ENCODE measurements at places on chromosomes 7 and 10.

GRCh38 chr10:61785473-61786105 lies 115.9 kb upstream of the ARID5B start:
- DNase-seq: no peak

DNA sequence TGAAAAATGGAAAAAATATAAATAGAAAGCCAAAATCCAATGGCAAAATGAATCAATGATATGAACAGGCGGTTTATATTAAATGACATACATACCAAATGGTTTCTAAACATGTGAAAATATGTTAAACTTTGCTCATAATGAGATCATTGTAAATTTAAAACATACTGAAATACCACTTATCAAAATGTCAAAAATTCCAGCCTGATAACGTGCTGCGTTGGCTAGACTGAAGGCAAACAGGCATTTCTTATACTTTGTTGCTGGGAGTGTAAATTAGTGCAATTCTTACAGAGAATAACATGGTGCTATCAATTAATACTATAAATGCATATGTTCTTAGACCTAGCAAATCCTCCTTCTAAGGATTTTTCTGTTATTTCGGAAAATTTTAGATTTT lies 225.8 kb upstream of the FAM3C start:
- DNase-seq: no peak

DNA sequence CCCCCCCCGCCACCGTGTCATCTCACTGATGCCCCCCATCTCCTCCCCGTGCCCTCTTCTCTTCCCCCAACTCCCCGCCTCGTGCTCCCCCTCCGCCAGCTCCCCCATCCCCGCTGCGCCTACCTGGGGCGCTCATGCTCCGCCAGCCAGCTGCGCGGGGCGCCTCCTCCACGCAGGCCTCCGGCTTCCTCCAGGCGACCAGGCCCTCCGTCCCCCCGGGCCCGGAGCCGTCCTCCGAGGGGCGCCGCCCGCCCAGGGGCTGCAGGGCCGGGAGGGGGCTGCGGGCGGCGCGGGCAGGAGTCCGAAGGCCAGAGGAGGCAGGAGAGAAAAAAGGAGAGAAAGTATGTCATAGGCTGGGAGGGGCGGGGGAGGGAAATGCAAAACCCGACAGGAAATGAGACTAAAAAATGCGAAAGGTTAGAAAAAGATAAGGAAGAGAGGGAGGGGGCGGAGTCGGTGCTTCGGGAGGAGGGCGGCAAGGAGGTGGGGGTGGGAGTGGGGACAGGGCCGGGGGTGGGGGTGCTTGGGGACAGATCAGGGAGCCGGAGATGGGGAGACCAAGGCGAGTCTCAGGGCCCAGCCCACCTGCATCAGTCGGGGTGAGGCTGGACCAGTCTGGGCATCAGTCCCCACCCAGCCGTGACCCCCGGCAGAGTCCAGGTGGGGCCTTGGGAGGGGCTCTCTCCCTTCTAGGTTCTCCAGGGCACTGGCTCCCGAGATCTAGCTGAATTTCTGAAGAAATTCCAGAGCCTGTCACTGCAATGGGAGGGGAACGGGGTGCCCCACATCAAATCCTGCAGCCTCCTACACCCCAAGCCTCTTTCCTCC lies at the start of gene CARD11:
CARD11 (minus strand) TSS at position 324 of the 828 bp plus-strand sequence. CDS start 85,361 bp downstream, outside the sequence.
- peak; percentile 63 for DNase-seq

GRCh38 chr10:785861-786214 lies 96.4 kb upstream of the DIP2C start:
- no peak for DNase-seq

GRCh38 chr7:132783824-132784223 lies 207.6 kb upstream of the PLXNA4 start:
- no peak for DNase-seq

DNA sequence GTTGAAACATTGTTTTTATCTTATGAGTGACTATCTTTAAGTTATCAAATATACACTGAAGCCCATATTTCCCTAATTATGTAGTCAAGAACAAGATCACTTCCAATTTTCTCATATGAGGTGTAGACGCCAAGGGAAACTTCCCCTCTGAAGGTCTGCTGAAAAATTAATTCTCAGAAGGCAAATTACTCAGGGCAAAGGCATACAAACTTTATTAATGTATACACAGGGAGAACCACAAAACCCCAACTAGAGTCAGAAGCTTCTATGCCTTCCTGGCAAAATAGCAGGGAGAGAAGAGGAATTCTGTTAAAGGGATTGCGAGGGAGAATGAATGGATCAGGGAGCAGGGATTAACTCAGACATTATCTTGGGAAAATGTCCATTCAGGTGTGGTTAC lies 83.4 kb downstream of the DOCK4 start:
- no peak for DNase-seq

DNA sequence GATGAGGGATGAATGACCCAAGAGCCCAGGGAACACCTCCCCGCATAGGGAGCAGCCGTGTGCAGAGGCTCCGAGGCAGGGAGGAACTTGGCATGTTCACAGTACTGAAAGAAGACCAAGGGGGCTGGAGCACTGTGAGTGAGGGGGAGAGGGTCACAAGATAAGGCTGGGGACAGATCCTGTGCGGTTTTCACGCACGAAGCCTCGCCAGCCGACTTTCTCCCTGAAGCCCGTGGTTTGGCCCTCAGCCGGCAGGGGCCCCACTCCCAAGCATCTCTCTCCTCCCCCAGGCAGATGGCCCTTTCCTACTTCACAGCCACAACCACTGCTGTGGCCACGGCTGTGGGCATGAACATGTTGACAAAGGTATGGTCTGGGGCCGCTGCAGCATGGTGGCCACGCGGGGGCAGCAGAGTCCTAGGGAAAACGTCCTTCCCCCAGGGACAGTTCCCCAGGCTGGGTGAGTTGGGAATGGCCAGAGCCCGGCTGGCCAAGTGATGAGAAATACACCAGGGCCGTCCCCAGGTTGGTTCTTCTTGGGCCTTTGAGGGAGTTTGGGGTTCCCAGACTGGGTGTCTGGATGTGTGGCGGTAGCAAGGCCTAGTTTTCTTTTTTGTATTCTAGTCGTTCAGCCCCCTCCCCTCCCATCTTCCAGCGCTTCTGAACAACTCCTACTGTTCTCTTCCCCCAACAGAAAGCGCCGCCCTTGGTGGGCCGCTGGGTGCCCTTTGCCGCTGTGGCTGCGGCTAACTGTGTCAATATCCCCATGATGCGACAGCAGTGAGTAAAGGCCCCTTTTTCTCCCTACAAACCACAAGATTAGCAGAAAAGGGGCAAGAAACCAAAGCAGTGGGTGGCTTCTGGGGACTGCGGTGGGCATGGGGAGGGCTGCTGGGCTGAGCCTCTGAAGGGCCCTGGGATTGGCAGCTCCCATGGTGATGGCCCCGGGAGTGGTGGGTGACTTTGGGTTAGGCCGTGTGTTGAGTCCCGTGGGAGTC lies 14.4 kb upstream of the WBP1L start:
- peak; percentile 65 for DNase-seq

DNA sequence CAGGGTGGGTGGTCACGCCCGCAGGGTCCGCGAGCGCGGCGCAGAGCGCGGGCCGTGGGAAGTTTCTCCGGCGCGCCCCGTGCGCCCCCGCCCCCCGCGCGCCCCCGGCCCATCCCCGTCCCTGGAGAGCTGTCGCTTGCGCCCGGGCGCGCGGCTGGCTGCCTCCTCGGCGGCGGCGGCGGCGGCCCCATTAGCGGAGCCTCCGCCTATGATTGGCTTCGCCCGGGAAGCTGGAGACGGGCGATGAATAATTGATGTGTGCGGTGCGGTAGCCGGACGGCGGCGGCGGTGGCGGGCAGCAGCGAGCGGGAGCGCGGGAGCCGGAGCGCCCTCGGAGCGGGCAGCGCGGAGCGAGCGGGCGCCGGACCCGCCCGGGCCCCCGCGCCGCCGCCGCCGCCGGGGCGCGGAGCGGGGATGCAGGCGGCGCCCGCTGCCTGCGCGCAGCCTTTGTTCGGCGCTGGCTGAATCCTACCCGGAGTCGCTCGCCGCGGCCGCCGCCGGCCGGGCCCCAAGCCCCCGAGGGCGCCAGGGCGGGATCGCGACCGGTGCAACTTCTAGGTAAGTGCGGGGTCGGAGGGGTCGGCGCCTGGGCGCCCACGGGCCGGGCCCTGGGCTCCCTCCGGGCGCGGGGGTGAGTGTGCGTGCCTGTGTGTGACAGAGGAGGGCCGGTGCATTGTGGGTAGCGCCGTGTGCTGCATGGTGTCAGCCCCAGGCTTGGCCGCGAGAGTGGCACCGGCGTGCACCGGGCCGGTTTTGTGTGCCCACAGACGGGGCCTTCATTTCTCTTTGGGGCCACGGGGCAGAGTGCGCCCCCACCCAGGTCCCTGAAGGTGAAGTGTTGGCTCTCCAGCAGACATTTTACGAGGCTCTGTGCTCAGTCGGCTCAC lies 103.8 kb upstream of the PPIF start:
- DNase-seq: peak; percentile 66

DNA sequence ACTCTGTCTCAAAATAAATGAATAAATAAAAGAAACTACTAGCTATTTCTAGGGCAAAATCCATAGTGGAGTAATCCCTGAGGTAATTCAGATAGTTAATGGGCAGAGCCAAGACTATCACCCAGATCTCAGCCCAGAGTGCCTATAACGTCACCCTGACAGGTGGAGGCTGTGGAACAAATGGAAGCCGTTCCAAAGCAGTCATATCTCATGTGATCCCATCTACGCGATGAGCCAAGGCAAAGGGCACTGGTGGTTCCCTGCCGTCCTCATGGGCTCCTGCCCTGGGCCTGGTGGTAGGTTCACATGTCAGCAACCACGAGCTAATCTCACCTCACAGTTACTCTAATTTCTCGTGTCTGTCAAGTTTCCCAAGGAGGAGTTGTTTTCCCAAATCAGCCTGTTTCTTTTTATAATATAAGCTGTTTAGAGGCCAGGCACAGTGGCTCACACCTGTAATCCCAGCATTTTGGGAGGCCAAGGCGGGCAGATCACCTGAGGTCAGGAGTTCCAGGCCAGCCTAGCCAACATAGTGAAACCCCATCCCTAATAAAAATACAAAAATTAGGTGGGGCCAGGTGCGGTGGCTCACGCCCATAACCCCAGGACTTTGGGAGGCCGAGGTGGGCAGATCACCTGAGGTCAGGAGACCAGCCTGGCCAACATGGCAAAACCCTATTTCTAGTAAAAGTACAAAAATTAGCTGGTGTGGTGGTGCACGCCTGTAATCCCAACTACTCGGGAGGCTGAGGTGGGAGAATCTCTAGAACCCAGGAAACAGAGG lies 22.5 kb upstream of the ASCC1 start:
- DNase-seq: no peak

- no peak for DNase-seq
These were observed at the start of gene PILRB for GRCh38 chr7:100358027-100358856. Gene PILRB, plus strand, starts transcription at chr7:100358117. Its CDS starts 186 bp downstream, at chr7:100358303.

- no peak for DNase-seq
These were observed 48.3 kb upstream of the CDC14C start for GRCh38 chr7:48876087-48876486.

DNA sequence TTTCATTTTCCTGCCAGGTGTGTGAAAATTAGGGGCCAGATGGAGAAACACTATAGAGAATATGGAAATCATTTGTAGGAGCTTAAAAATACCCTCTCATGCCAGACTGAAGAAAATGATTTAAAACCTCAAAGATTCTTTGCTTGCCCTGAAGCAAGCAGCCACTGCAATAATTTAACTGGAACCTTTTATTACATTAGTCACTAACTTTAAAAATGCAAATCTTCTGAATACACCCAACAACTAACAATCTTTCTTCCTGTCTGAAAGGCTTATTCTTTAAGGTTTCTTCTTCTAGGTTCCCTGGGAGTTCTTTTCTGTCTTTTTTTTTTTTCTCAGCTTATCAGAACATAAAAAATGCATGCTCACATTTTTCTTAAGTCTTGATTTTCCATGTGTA lies 238.5 kb upstream of the KMT2E start:
- DNase-seq: no peak

DNA sequence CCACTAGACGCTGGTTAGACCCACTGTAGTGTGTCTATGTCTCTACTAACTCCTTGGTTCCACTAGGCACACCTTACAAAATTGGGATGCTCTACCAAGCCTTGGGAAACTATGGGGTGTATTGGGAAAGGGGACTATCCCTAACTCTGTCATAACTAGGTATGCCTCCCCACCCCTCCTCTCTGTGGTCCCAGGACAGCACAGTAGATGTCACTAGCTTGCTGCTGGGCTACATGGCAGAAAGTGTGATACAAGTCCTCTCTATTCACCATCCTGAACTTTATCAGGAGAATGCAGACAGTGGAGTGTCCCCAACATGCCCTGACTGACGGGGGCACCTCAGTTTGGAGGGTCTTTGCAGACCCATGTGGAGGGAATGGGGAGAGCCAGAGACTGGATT lies 30.3 kb upstream of the TMEM273 start:
- no peak for DNase-seq

- no peak for DNase-seq
These were observed 37.5 kb downstream of the HK1 start for GRCh38 chr10:69315610-69316312.

DNA sequence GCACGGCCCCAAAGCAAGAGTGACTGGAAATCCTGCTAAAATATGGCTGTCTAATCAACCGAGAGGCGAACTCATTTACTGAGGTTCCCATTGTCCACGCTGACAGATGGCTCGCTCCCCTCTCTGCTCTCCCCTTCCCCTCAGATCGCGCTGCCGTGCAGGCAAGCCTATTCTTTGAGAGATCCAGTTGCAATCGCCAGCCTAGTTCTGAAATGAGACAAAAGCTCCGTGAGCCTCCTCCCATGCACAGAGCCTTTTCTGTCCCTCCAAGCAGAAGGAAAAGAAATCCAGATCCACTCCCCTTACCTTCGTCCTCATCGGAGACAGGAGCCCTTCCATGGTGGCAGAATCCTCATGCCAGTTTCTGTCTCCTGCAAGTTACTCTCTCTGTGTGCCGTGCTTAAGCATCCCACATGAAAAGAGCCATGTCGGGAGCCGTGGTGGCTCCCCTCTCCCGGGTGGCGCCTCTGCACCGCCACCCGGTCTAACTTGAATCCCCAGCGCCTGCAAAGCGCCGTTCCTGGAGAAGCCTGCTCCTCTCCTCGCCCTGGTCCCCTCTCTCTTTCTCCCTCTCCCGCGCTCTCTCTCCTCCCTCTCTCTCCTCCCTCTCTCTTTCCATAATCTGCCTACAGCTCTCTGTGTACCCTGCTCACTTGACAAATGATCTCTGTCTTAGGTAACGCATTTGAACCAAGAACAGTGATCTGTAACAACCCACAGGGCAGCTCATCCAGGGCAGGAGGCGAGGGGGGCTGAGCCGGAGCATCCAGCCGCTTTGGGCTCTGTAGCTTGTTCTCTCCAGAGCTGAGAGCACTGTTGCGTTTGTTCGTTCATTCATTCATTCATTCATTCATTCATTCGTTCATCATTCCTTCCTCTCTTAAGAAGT lies 156.8 kb downstream of the FRMD4A start:
- DNase-seq: no peak

- DNase-seq: no peak
These were observed 207.3 kb downstream of the HGF start for GRCh38 chr7:81562581-81562980.

DNA sequence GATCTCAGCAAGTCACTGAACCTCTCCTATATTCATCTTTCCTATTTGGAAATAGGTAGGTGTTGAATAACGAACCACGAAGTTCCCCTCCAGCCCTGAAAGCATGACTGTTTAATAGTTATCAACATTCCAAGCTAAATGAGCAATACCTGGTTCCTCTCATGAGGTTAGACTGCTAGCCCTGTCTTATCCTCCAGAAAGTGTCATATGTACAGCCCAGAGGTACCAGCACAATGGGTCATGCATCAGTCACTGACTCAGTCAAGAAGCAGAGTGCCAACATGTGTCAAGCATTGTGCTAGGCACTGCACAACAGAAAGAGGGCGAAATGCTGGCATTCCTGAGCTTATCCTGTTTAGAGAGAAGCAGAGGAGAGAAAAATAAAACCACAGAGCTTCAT lies 70.0 kb downstream of the AMPH start:
- no peak for DNase-seq
